ENCODE measurements at places on chromosomes 2 and 18.

DNA sequence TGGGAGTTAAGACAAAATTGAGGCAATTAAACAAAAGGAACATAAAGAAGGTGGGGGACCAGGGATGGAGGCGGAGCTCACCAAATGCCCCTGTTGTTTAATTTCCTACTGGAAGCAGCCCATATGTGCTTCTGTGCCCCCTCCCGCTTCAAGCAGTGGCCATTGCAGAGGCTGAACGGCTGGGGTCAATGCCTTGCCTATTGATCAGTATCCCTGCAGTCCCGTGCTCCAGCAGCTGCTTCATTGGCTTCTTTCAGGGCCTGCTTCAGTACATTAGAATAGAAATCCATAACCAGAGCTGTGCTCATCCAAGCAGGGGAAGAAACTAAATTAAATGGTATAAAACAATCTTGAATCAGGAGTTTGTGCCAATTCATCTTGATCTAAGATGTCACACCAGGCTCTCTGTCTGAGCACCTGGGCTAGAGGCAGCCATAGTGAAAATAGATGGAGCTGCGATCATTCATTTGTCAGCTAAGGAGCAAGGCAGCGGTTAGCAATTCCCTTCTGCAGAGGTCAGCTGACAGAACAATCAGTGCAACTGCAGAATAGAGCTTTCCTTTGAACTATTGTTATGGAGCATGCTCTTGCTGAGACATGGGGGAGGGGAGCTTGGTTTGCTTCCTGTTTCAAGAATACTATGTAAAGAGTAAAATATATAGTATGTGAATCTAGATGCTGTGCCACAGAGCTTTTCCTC is 222.4 kb downstream of the WDR7 start:
- DNase-seq, result no peak

DNA sequence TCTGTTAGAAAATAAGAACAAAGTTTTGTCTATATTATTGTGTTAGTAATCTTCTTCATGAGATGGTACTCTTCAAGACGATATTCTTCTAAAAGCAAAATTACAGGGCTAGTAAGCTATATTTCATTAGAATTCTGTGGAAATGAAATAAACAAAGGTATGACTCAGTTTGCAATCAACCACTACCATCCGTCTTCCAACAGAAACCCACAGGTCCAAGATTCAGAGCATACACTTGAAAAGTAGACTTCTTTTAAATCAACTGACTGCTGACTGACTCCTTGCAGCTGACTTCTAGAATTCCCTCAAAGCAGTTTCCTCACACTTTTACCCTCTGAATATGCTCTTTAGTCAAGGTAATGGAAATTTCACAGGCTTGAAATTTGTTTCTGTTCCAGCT is 193.7 kb downstream of the GCA start:
- no peak for DNase-seq

DNA sequence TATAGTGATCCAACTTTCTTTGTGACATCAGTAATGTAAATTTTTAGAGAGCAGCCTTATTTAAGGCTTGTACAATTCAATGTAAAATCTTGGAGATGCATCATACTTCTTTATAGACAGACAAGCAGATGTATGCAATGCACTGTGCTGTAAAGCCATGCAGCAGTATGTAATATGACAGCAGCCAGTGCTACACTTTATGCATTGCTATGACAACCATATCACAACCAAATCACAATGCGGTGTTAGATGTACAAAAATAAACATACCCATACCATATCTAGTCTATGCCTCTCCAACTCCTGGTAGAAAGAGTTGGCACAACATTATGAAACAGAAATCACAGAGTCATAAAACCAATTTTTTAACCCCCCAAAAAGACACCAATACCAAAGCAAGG is 110.3 kb upstream of the WDSUB1 start:
- no peak for DNase-seq

DNA sequence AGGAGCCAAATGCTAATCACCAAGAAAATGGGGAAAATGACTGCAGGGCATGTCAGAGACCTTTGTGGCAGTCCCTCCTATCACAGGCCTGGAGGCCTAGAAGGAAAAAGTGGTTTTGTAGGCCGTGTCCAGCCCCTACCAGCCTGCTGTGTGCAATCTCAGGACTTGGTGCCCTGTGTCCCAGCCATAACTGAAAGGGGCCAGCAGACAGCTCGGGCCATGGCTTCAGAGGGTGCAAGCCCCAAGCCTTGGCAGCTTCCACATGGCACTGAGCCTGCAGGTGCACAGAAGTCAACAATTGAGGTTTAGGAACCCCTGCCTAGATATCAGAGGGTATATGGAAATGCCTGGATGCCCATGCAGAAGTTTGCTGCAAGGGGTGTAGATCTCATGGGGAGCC is 391.2 kb upstream of the FSIP2 start:
- no peak for DNase-seq

DNA sequence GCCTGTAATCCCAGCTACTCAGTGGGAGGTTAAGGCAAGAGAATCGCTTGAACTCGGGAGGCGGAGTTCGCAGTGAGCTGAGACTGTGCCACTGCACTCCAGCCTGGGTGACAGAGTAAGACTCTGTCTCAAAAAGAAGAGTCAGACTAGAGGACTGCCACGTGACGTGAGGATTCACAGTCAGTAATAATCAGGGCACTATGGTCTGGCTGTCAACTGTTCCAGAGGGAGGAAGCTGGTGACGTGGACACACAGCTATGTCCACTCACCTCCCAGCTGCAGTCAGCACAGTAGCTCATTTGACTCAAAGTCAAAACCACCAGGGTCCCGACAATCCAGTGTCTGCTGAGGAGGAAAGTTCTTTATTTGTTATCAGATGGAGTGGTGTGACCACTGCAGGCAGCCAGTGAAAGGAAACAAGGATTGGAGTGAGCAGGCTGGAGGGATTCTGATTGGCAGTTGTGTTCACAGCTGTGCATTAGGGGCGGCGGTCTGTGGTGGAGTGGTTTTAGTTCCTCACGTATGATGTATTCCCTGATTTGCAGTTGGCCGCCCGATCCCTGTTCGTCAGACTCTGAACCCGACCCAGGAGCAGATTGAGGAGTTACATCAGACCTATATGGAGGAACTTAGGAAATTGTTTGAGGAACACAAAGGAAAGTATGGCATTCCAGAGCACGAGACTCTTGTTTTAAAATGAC is 37.9 kb downstream of the MOGAT1 start:
- DNase-seq, result no peak

DNA sequence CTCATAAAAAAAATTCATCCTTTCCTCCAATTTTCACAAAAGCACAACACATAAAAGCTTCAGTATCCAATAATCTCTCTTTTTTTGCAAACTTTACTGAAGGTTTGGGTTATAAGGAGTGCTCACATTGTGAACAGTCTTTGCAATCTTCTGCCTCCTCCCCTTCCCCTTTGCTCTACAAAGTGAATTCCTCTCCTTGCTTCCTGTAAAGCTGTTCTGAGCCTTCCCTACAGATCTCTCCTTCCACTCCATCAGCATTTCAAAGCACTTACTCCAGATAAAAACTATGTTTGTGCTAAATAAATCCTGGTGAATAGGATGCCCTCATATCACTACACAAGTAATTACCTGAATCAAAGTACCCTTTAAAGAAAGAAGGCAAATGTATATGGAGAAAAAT is 4.6 kb upstream of the PDK1 start:
- no peak for DNase-seq

DNA sequence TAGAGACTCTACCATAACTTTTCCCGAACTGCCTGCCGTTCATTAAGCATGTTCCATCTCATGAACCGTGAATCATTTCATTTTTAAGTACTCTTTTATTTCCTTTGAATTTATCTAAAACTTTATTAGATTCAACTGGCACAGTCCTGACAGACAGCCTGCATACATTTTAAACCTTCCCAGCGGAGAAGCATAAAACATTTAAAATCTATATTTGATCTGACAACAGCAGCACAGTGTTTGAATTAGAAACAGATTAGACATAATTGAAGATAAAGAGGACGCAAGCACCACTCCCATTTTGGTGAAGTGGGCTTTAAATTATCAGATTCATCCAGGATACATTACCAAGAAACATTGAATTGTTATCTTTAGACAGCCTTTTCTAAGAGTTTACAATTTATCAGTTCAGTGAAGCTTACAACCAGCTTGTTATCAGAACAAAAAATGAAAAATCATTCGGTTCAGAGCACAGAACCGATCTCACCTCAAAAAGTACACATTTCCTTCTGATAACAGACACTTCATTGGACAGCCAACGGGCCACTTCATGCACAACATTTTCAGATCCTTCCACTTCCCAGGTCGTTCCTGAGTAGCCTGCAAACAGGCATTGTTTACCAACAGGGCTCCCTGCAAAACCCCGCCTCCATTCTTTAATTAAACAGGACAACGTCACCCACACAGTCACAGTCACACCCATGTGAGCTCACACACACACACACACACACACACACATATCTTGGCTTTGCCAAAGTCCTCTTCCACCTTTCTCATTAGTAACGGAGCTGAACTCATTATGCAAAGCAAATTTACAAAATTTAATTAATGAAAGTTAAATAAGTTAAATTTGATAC is 171.2 kb downstream of the SP3 start:
- DNase-seq, result no peak

DNA sequence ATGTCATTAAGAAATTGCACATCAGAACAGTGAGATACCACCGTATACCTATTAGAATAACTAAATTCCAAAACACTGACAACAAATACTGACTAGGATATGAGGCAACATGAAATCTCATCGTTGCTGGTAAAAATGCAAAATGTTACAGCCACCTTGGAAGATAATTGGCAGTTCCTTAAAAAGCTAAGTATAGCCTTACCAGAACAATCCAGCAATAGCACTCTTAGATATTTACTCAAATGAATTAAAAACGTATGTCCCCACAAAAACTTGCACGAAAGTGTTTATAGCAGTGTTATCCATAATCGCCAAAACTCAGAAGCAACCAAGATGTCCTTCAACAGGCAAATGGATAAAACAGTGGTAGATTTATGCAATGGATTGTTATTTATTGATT is 241.7 kb downstream of the EPHA4 start:
- no peak for DNase-seq

GRCh38 chr2:124698979-124699565 is 674.0 kb downstream of the CNTNAP5 start:
- no peak for DNase-seq

DNA sequence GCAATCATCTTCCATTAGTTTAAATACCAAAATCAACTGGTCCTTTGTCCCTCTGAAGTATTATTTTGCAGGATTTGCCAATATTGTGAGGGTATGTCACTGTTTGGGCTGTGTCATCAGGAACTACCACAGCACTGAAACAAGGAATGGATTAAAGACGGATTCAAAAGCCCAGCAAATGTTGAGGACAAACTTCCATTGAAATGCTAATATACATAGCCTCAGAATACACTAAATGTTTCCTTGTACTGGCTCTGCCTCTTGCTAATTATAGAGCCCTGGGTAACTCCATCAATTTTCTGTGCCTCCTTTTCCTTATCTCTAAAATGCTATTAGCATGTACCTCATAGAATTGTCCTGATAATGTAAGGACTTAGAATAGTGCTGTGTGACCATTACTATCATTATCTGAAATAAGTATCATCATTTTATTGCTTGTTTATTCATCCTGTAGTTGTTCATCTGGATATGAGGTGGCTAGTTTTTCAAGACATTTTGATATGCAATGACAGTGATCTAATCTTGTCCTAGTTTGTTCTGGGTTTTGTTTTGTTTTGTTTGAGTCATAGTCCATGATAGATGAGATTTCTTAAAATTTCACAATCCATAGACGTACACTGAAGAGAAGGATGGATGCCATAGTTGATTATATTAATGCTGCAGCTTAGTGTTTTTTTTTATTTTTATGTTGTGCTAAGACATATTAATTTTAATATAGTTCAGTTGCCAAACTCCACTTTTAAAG is 333.4 kb upstream of the KCNH7 start:
- no peak for DNase-seq

- DNase-seq, result no peak
These were observed 241.9 kb downstream of the BCL11A start for GRCh38 chr2:60311524-60311923.

DNA sequence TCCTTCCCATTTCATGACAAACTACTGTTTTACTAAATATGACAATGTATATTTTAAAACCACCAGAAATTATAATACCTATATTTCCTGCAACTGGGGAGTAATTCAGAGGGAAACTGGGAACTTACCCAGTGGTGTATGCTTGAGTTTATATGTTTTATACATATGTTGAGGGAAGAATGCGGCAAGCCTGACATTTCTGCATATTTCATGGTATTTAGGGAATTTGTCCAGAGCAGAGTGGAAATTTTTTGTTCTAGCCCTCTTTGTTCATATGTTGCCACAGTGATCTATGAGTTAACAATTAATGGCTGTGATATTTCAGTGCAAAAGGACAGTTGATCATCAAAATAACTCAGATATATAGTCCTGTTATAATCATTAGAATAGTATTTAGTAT is 230.8 kb upstream of the VWC2L start:
- no peak for DNase-seq

DNA sequence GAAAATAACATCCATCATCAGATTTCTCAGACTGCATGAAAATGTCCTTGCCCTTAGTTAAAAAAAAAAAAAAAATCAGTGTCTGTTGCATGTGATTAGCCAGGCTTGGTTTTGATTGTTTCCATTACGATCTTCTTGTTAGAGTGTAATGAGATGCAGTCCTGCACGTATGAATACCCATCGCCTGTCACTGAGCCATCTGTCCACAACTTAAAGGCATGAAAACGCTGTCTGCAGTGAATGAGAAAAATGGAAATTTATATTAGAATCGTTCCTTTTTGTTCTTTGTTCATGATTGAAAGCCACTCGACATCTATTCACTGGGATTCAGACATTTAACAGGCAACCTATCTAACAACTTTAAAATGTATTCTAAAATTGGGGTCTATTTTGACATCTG is 521.7 kb upstream of the SPHKAP start:
- DNase-seq, result no peak

GRCh38 chr2:15945909-15946705 is 5.8 kb downstream of the MYCN start:
- no peak for DNase-seq

- DNase-seq, result no peak
These were observed 83.5 kb upstream of the DTNA start for GRCh38 chr18:34626404-34627136.

GRCh38 chr2:31138037-31138962 is at the start of gene GALNT14:
GALNT14 (minus strand) TSS chr2:31138440; CDS start chr2:31138086, 354 bp downstream.
- peak; percentile 40 for DNase-seq

GRCh38 chr2:168191955-168192785 is 55.2 kb downstream of the STK39 start:
- no peak for DNase-seq

GRCh38 chr2:1972948-1973347 is 228.6 kb upstream of the PXDN start:
- DNase-seq, result no peak
